ENCODE measurements at places on chromosomes 16 and 17. TPM values are rescaled to one million over a fixed set of nuclear protein-coding genes. Genes with fewer than 3 reads are reported as not detected.

The KRTAP9-8 gene
- polyA plus RNA-seq: not detected

- no peak for DNase-seq
- no peak overlapping the region for H3K4me3 ChIP-seq
- H3K27ac ChIP-seq: no peak overlapping the region
- peaks cover 10% of the 10 kb centered on the region for H3K4me1 ChIP-seq
These were observed 23.9 kb upstream of the NGFR start for GRCh38 chr17:49471089-49471683.

DNA sequence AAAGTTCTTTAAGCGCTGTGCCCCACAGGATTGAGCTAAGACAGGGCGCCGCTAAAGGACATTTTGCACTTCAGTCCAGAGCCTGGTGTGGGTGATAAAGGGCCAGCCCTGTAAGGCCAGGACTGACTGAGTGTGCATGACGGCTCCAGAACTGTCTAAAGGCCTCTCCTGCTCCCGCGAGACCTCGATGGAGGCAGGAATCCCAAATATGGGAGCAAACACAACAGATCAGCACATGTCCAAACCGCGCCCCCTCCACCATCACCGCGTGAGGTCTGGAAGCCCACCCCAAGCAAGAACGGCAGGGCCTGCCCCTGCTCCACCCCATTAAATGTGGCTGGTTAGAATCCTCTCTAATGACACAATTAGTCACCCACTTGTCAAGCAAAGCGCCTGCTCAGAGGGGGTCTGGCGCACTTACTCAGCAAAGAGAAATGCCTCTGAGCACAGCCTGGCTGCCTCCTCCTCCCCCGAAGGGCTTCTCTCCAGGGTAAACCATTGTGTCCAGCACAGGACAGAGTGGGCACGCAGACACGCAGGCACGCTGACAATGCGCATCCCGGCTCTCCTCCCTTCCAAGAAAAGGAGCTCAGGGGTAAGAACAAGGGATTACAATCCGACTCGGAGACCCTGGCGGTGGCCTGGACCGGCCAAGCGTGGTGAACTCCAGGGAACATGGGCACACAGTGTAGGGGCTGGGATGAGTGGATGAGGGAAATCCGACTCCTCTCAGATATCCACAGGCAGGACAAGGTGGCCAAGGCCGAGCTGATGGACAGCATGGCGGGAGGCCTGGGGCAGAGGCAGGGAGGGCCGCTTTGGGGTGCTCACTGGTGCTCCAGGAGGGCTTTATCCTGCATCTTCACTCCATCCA, 1.5 kb downstream of the MXRA7 start:
- peak overlapping the region; percentile 71 for H3K4me3 ChIP-seq
- DNase-seq: peak; percentile 96
- peaks cover 72% of the 10 kb centered on the region for H3K4me1 ChIP-seq
- H3K27me3 ChIP-seq: no peaks in the 10 kb centered on the region

GRCh38 chr17:34222722-34223497, 32.2 kb upstream of the CCL2 start:
- no peaks in the 10 kb centered on the region for H3K36me3 ChIP-seq
- H3K4me3 ChIP-seq: no peak overlapping the region
- H3K4me1 ChIP-seq: peaks cover 4% of the 10 kb centered on the region
- H3K27ac ChIP-seq: no peak overlapping the region
- no peaks in the 10 kb centered on the region for H3K27me3 ChIP-seq
- no peak for DNase-seq

The HEATR9 gene
- polyA plus RNA-seq: not detected

The PROCA1 gene
- polyA plus RNA-seq: 0.60 TPM

The CLEC18C gene
- 0.10 TPM for polyA plus RNA-seq

The MGAT5B gene
- 0.51 TPM for polyA plus RNA-seq

The CDH15 gene
- 0.01 TPM for polyA plus RNA-seq

- DNase-seq: no peak
- H3K27ac ChIP-seq: no peak overlapping the region
- no peak overlapping the region for H3K4me3 ChIP-seq
- H3K36me3 ChIP-seq: no peaks in the 10 kb centered on the region
- H3K27me3 ChIP-seq: no peaks in the 10 kb centered on the region
These were observed 16.1 kb downstream of the WIPI1 start for GRCh38 chr17:68441070-68441770.

The MFAP4 gene
- polyA plus RNA-seq: 42.0 TPM

GRCh38 chr17:4587803-4588202, 3.5 kb downstream of the SMTNL2 start:
- DNase-seq: no peak
- no peak overlapping the region for H3K27ac ChIP-seq
- H3K4me3 ChIP-seq: no peak overlapping the region
- H3K27me3 ChIP-seq: peaks cover 17% of the 10 kb centered on the region
- H3K36me3 ChIP-seq: no peaks in the 10 kb centered on the region

DNA sequence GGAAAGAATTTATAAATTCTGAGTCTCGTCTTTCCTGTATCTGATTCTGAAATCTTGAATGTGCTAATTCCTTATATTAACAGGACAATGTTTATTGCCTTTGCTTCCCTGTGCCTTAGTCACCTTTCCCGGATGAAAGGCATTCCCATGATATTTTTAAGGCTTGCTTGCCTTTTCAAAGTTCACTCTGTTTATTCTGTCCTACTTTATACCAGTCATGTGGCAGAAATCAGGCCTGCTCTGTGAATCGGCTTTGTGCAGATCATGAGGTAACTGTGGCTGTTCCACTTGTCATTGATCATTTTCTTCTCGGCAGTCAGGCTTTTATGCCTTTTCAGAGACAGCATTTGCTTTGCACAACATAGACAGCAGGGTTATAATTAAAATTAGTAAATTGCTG, 28.8 kb upstream of the ABCC11 start:
- H3K4me1 ChIP-seq: peaks cover 29% of the 10 kb centered on the region
- peak overlapping the region; percentile 65 for H3K27ac ChIP-seq
- peaks cover 28% of the 10 kb centered on the region for H3K36me3 ChIP-seq
- no peak for DNase-seq
- no peak overlapping the region for H3K4me3 ChIP-seq

The TNFAIP1 gene
- 15.0 TPM for polyA plus RNA-seq

The CRK gene
- polyA plus RNA-seq: 33.6 TPM

GRCh38 chr16:56869513-56870275, 4.7 kb downstream of the SLC12A3 start:
- no peaks in the 10 kb centered on the region for H3K27me3 ChIP-seq
- no peaks in the 10 kb centered on the region for H3K36me3 ChIP-seq
- no peak for DNase-seq
- H3K27ac ChIP-seq: no peak overlapping the region
- peaks cover 7% of the 10 kb centered on the region for H3K4me1 ChIP-seq

- no peak for DNase-seq
- peaks cover 14% of the 10 kb centered on the region for H3K4me1 ChIP-seq
- peaks cover 3% of the 10 kb centered on the region for H3K36me3 ChIP-seq
- no peak overlapping the region for H3K27ac ChIP-seq
These were observed 5.0 kb downstream of the CYBC1 start for GRCh38 chr17:82445542-82445941.

DNA sequence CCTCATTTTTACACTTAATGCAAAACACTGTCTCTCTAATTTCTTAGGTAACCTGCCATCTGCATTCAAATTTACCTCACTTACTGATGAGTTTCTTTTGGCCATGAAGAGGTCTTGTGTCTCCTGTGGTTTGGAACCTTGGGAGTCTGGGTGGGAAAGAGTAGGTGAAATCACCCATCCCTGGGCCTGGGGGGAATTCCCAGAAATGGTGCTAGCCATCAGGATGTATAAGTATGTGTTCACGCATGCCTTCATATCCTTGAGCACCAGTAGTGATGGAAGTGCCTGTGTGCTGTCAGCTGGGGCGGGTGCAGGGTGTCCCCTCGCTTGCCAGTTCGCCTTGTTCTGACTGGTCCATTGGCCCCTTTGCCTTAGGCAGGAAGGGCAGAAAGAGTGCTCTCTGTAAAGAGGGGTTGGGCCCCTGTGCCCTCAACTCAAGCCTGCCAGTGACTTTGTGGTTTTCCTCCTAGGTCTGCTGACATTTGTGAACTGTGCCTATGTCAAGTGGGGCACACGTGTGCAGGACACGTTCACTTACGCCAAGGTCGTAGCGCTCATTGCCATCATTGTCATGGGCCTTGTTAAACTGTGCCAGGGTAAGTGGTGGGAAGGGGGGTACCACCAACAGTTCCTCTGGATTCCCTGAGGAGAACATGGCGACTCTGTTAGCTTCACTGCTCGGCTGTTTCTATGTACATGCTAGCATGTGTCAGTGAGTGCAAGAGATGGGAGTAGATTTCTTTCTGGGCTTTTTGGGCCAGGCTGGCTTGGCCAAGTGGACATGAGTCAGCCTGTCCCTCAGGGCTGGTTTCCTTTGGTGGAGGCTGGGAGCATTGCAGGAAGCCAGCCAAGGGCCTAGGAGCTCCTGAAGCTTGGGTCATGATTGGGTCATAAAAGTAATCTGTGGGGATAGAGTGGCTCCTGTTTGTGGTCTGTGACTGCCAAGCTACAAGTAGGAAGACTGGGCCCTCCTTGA, 23.2 kb downstream of the SLC7A6OS start:
- no peaks in the 10 kb centered on the region for H3K27me3 ChIP-seq
- no peaks in the 10 kb centered on the region for H3K36me3 ChIP-seq
- peaks cover 5% of the 10 kb centered on the region for H3K4me1 ChIP-seq
- H3K27ac ChIP-seq: peak overlapping the region; percentile 12
- DNase-seq: peak; percentile 87

DNA sequence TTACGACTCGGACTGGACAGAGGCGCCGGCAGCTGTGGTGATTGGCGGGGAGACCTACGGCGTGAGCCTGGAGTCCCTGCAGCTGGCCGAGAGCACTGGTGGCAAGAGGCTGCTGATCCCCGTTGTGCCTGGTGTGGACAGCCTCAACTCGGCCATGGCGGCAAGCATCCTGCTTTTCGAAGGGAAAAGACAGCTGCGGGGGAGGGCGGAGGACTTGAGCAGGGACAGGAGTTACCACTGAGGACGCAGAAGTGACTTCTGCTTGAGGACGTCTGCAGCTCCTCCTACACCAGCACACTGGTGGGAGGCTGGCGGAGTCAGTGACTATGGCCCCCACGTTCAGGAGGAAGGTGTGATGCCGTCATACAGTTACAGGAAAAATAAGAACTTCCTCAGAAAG, 9.7 kb downstream of the MRM3 start:
- H3K27me3 ChIP-seq: no peaks in the 10 kb centered on the region
- DNase-seq: peak; percentile 66
- no peak overlapping the region for H3K27ac ChIP-seq
- H3K36me3 ChIP-seq: peaks cover 56% of the 10 kb centered on the region

The ZNF287 gene
- 3.0 TPM for polyA plus RNA-seq

DNA sequence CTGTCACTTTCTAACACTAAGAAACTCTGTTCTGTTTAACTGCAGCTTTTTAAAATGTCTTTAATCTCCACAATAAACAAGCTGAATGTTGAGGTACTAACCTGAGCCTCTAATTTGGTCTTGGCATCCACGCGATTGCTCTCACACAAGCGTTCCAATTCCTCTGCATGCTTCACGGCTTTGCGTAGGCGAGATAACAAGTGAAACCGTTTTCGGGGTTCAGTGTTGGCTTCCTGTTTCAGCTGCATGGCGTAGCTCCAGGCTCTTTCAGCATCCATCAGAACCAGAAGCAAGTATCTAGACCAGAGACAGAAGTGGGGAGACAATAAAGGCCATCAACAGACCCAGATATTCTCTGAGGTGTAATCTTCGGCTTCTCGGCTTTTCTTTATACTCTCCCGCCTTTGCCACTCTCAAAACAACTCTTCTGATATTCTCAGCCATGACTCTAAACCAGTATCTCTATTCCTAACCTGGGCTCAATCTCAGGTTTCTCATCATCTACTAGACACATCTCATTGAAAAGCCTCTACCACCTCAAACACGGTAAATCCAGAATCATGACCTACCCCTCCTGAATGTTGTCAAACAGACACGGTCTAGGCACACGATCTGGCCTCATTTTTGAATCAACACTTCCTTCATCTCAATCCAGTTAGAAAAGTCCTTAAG, 8.3 kb downstream of the SRP68 start:
- no peak overlapping the region for H3K4me3 ChIP-seq
- no peaks in the 10 kb centered on the region for H3K4me1 ChIP-seq
- peaks cover 87% of the 10 kb centered on the region for H3K36me3 ChIP-seq
- H3K27ac ChIP-seq: no peak overlapping the region
- no peaks in the 10 kb centered on the region for H3K27me3 ChIP-seq
- no peak for DNase-seq

GRCh38 chr17:34580685-34581445, 1.5 kb downstream of the TMEM132E start:
- H3K27me3 ChIP-seq: peaks cover 93% of the 10 kb centered on the region
- H3K36me3 ChIP-seq: no peaks in the 10 kb centered on the region
- peak overlapping the region; percentile 48 for H3K4me3 ChIP-seq
- H3K4me1 ChIP-seq: peaks cover 36% of the 10 kb centered on the region
- DNase-seq: no peak
- no peak overlapping the region for H3K27ac ChIP-seq

DNA sequence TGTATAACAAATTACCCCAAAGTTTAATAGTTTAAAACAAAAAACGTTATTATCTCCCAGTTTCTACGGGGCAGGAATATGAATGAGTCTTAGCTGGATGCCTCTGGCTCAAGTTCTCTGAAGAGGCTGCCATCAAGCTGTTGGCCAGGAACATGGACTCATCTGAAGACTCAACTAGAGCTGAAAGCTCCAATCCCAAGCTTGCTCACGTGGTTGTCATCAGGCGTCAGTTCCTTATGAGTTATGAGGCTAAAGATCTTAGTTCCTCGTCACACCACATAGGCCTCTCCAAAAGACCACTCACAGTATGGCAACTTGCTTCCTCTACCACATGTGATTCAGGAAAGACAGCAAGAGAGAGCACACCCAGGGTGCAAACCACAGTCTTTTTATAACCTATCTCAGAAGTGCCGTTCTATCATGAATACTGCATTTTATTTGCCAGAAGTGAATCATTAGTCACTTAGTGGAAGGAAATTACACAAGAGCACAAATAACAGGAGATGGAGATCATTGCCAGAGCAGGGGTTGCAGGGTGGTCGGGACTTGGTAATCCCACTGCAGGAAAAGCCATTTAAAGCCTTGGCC, 48.7 kb upstream of the NLK start:
- H3K4me1 ChIP-seq: no peaks in the 10 kb centered on the region
- H3K4me3 ChIP-seq: no peak overlapping the region
- H3K27ac ChIP-seq: no peak overlapping the region
- no peak for DNase-seq
- no peaks in the 10 kb centered on the region for H3K36me3 ChIP-seq
- H3K27me3 ChIP-seq: no peaks in the 10 kb centered on the region

The TVP23A gene
- polyA plus RNA-seq: 0.98 TPM

Data from sigmoid colon (tissue), 7 donors.